ENCODE measurements at places on chromosomes 7 and 10. TPM values are rescaled to one million over a fixed set of nuclear protein-coding genes. Genes with fewer than 3 reads are reported as not detected.

Gene NPS
- total RNA-seq, result not detected

Gene TSPAN13
- 4.1 TPM for total RNA-seq

Gene IGFBP3
- 330 TPM for total RNA-seq

Gene PTPRZ1
- total RNA-seq, result 19.4 TPM

Gene PPP1R17
- not detected for total RNA-seq

Gene SORCS1
- total RNA-seq, result 6.8 TPM

Gene CDK1
- total RNA-seq, result 2.7 TPM

Gene ELFN1
- total RNA-seq, result 0.55 TPM

- DNase-seq, result no peak
These were observed 5.7 kb upstream of the AP5Z1 start for GRCh38 chr7:4769761-4770160.

GRCh38 chr7:2956526-2957368 is 86.9 kb downstream of the CARD11 start:
- peak; percentile 34 for DNase-seq

- DNase-seq, result no peak
These were observed 365.3 kb upstream of the IGFBP3 start for GRCh38 chr7:46286356-46286755.

- DNase-seq, result no peak
These were observed 213.0 kb upstream of the PLXNA4 start for GRCh38 chr7:132789281-132789680.

GRCh38 chr7:156499247-156499881 is 141.2 kb upstream of the RNF32 start:
- no peak for DNase-seq

GRCh38 chr10:109432281-109432680 is 491.0 kb downstream of the XPNPEP1 start:
- no peak for DNase-seq

- DNase-seq, result no peak
These were observed 128.5 kb downstream of the TACC2 start for GRCh38 chr10:122117475-122117874.

DNA sequence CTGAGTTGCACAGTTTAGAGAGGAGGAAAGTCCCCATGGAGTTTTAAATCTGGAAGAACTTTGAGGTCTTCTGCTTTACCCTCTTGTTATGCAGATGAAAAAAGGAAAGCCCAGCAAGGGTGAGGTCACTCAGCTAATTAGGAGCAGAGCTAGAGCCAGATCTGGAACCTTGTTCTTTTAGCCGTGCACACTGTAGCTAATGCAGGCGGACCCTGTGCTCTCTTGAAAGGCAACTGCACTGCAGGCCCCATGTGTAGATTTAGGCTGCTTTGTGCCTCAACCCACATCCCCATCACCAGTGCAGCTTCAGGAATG is 63.4 kb downstream of the SYPL1 start:
- no peak for DNase-seq

DNA sequence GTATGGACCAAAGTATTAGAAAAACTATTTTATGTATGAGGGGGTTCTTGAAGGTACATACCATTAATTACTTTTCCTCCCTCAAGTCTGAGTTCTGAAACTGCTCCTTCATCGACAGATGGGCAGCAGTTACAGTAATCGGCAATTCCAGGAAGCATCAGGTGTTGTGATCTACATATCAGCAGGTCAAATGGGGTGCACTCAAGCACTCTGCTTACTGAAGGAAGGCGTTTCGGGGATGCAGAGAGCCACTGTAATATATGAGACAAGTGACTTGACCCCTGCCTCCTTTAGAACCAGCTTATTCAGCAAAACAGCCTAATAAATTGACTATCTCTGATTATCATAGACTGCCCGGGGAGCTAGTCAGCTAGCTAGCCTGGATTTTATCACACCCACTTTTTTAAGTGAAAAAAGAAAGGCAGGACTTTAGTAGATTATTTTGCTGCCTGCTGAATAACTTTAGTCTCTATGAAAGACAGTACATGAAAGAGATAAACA is 4.2 kb downstream of the SMNDC1 start:
- DNase-seq, result no peak

DNA sequence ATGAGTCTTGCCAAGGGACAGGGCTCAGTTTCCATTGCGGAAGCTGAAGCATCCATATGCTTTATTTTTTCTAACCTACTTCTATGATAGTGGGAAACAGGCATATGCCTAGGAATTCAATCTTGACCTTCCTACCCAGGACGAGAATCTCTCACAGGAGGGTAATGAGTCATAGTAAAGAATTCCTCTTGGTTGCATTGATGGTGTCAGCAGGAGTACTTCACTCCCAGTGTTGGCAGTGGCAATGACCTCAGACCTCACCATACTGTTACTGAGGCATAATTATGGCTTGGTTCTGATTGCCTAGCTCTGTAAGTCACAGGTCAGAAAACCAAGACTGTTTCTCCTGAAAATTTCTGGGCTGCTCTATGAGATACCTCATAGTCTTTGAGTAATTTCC is 552.9 kb downstream of the ARL4A start:
- no peak for DNase-seq

GRCh38 chr10:780536-781524 is 91.4 kb upstream of the DIP2C start:
- DNase-seq, result peak; percentile 55

DNA sequence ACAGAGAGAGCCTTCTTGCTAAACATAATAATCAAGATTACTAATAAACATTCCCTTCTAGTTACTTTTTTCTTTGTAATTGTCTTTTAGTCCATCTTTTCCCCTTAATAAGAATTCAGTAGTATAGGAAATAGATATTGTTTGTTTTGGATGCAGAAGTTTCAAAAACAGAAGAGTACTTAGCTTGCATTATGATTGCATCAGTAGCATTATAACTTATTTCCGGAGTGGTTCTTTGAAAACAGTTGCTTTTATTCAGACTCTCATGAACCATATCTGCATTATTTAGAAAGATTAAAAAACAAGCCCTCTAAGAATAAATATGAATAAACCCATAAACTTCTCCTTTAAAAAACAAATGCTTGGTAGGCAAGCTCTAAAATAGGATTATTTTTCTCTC is 34.0 kb upstream of the DKK1 start:
- DNase-seq, result no peak

DNA sequence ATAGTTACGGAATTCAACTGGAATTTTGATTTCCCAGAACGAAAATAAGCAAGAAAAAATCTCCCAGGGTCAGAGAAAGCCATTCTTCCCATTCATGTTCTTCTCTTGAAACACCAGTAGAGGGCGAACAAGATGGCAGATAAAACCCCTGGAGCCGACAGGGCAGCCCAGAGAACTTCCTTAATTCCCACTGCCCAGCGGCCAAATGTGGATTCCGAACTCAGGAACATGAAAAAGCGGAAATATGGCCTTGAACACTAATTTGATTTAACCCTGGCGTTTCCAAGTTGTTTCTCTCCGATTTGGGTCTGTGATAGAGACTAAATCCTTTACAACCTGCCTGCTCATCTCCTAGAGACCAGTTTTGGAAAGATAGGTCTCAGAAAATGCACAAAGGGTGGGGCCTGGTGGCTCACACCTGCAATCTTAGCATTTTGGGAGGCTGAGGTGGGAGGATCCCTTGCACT is 100.7 kb upstream of the WAC start:
- DNase-seq, result peak; percentile 77

DNA sequence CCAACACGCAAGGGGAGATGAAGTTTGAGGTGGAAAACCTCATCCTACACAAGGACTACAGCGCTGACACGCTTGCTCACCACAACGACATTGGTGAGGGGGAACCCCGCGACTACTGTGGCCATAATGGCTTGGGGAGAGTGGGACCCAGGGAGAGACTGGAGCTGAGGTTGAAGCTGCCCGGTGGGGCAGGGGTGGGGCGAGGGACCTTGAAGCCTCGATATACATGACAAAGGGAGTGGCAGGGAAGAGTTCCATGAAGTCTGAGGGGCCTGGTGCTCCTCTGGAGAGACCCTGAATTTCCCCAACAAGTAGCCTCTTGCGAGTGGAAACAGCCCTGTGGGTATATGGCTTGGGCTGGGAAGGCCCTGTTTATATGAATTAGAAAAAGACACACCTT is 3.1 kb downstream of the PLAU start:
- DNase-seq, result no peak

DNA sequence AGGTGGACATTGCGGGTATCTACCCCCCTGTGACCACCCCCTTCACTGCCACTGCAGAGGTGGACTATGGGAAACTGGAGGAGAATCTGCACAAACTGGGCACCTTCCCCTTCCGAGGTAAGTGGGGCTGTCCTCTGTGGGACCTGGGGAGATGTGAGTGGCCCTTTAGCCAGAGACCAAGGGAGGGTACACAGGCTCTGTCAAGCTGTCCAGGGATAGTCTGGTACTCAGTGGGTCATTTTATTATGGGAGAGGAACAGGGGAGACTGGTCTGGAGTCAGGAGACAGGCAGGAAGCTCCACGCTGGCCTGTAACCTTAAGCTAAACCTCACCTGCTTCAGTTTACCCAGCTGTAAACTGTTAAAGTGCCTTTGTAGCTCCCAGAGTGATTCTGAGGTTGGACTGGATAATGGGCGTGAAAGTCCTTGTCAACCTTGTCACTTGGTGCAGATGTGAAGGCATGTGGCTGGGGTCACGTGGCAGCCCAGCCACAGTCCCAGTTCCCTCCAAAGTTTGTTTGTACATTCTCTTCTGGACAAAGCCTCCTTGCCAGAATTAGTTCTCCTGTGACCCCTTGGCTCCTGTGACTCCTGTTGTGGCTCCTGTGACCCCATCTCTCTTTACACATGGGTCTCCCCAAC is 729 bp downstream of the HOGA1 start:
- no peak for DNase-seq

DNA sequence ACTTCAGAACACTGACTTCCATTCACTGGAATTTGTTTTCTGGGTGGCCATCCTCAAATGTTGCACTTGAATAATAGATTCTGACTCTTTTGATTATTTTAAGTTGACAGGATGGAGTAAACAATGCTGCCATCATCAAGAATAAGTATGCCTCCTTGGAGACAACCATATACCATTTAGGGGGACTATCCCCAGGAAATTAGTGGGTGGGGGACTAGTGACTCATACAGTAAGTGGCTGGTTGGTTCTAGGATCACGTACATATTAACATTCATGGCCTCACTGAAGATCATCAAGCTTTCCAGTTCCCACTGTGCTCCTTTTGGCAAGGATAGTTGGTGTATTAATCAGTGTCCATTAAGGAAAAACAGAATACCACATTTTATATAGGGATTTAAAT is 615.2 kb downstream of the CCSER2 start:
- no peak for DNase-seq

DNA sequence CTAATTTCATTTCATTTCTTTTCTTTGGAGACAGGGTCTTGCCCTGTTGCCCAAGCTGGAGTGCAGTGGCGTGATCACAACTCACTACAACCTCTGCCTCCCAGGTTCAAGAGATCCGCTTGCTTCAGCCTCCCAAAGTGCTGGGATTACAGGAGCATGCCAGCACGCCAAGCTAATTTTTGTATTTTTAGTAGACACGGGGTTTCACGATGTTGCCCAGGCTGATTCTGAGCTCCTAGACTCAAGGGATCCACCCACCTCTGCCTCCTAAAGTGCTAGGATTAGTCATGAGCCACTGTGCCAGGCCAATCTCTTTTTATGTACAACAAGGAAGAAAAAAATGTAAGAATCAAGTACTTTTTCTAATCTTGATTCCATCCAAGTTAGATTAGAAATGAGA is 10.7 kb upstream of the KMT2E start:
- DNase-seq, result peak; percentile 77

DNA sequence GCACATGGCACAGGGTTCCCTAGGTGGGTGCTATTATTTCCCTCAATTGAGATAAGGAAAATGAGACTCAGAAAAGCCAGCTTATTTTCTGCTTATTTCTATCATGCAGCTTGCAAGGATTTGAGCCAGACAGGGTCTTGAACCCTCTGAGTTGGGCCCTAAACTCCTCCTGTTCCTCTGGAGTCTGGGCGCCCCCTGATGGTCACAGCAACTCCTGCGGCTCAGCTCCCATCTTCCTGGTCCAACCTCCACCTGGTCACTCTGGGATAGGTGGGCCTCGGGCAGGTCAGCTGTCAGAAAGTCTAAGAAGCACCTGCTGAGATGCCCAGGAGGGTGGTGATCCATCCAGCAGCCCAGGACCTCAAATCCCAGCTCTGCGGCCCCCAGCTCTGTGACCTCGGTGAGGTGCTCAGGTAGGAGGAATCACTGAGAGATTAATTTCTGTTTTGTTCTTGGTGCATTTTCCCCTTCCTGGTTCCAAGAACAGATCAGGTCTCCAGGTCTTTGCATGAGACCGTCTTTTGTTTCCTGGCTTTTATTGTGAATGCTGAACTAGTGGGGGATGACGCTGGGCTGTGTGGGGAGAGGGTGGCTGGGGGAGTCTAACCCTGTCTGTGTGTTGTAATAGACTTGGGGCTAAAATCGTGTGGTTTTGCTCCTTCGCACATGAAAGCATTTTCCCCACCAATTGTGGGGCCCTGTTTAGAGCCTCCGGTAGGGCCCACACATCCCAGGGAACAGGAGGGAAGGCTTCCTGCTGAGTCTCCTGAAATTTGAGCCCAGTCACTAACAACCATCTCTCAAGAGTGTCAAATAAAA is 32.8 kb downstream of the TMEM130 start:
- DNase-seq, result no peak

- no peak for DNase-seq
These were observed 336.6 kb downstream of the HGF start for GRCh38 chr7:81433206-81433605.

GRCh38 chr10:126511917-126512479 is 123.7 kb upstream of the ADAM12 start:
- no peak for DNase-seq

- DNase-seq, result no peak
These were observed 9.5 kb downstream of the SEPHS1 start for GRCh38 chr10:13338390-13339110.
